NCI-H345 (cell line): ENCODE measurements at places on chromosomes 4 and X.
A peak's percentile ranks its signal among the peaks of the same experiment; 100 is the strongest.

GRCh38 chr4:20901851-20902250 is 201.6 kb downstream of the PACRGL start:
- DNase-seq = no peak

DNA sequence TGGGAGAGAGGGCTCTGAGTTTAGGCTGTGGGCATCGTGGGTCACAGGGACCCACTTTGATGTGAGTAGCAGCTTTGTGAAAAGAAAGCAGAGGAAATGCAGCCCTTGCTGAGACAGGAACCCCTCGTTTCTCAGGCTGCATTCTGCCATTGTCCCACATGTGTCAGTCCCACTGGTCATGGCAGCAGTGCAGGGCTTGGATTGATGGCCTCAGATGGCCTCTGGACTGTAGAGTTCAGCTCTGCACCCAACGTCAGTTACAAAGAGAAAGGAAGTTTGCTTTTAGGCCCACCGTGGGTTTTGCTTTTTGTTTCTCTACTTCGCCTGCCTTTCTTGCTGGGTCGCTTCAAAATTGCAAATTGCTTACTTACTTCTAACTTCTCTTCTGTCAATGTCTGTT is 248.3 kb upstream of the KLF3 start:
- DNase-seq = no peak

GRCh38 chrX:133771086-133771646 is 214.2 kb downstream of the GPC3 start:
- peak; percentile 40 for DNase-seq

DNA sequence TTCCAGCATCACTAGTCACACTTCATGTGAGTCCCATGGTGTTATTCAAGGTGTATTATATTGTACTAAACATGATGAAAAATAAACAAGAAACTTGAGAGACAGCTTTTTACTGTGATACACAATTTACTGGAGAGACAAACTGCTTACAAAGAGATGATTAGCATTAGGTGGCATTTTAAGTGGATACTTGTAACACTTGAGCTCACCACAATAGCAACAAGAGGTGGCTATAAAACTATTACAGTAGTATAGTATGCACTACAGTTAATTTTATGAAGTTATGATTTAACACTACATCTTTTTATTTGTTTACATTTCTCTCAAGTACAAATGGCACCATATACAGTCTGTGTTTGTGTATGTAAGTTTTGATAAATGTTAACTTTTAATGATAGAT is 246.6 kb downstream of the PARM1 start:
- DNase-seq = peak; percentile 40

DNA sequence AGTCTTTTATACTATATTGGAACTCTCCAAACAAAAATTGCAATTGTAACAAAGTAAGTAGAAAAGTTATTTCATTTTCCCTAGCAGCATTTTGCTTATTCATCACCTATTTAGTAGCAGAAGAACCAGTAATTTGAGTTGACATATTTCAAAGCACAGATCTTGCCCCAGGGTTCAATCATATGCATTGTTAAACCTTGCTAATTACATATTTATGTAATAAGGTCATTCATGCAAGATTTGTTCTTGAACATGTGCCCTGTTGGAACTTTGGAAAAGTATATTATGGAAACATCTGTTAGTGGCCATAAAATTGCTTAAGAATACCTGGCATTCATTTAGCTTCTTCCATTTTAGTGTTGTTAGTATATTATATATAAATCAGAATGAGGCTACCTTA is 191.7 kb downstream of the TLL1 start:
- no peak for DNase-seq

DNA sequence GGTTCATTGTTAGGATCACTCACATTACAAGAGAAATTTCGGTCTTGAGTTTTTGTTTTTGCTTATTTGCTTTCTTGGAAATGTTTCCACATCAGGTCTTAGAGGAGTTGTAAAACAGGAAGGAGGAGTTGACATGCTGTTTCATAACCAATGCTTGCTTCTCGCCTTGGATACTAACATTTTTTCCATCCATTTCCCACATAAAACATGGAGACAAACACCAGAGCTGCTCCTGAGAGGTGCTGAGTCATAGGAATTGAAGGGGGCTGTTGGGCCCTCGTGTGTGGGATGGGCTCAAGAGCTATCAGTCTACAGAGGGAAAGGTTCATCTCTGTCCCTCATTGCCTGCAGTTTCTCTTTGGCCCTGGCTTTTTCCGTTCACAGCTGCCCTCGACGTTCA is 29.9 kb downstream of the TBL1X start:
- no peak for DNase-seq

- no peak for DNase-seq
These were observed 150.2 kb upstream of the HAND2 start for GRCh38 chr4:173680278-173680677.

- DNase-seq = no peak
These were observed 38.9 kb upstream of the SULT1B1 start for GRCh38 chr4:69799337-69799736.

GRCh38 chr4:138114434-138114833 is 127.7 kb downstream of the SLC7A11 start:
- no peak for DNase-seq

DNA sequence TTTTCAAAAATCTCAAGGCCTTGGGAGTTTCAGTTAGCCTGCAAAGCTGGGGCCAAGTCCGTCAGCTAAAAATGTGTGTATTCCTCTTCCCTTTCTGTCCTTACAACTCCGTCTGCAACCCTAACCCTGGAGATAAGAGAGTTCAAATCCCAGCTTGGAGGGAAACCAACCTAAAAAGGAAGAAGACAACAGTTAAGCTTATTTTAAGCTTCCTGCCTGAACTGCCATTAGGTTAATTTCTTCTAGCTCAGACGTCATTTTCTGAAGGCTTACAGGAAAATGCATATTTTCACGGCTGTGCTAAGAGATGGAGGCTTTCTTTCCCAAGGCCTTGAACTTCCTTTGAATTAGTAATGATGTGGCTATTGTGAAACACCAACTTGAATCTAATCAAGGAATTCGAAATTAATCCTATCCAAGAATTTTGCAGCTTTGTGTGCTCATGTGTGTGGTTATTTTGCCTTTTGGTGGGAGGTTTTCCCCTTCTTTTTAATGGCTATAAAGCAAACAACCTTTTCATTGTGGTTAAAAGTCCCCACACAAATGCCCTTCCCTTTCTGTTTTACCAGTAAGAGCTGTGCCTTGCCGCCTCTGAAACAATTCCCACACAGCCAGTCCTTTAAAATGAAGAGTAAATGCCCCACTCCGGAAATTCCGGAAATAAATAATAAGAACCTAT is 103.5 kb downstream of the IRF2 start:
- no peak for DNase-seq

DNA sequence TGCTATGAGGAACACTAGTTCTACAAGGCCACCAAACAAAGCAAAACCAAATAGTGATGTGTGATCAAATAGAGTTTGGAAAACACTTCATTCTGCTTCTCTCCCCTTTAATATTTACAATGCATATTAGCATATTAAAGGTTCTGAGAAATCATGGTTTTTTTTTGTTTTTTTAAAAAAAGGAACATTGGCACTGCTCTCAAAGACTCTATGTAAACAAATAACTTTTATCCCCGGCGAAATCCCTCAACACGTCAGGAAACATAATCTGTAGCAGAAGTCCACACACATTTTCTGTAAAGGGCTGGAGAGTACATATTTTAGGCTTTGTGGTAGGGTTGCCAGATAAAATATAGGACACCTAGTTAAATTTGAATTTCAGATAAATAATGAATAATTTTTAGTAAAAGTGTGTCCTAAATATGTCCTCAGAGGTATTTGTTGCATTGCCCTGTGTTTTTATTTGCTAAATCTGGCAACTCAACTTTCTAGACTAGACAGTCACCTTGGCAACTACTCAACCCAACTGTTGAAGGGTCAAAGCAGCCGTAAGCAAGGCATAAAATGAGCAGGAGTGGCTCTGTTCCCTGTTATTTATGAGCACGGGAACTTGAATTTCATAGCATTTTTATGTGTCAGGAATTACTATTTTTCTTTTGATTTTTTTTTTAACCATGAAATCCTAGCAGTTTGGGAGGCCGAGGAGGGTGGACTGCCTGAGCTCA is 8.6 kb downstream of the SPATA4 start:
- DNase-seq = no peak

GRCh38 chr4:17523662-17524061 is 8.7 kb downstream of the CLRN2 start:
- DNase-seq = no peak

- DNase-seq = no peak
These were observed 107.1 kb downstream of the FAM193A start for GRCh38 chr4:2643555-2643954.

GRCh38 chr4:85701861-85702321 is 226.9 kb downstream of the ARHGAP24 start:
- DNase-seq = no peak

- peak; percentile 33 for DNase-seq
These were observed 43.9 kb downstream of the CLNK start for GRCh38 chr4:10640561-10641201.

DNA sequence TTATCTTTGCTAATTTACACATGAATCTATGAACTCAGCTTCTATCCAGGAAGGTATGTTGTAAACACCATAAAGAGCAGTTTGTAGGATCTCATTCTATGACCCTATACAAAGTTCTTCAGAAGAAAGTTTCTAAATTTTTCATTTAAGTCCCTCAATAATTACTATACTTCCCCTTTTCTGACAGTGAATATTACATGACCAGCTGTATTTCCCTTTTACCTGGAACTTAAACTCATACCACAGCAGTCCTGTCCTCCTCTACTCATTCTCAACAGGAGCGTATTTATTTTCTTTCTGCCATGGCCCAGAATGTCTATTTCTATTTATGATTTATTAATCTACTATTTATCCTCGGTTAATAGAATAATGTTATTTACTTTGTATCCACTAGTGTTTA is 15.8 kb downstream of the RASGEF1B start:
- DNase-seq = no peak

DNA sequence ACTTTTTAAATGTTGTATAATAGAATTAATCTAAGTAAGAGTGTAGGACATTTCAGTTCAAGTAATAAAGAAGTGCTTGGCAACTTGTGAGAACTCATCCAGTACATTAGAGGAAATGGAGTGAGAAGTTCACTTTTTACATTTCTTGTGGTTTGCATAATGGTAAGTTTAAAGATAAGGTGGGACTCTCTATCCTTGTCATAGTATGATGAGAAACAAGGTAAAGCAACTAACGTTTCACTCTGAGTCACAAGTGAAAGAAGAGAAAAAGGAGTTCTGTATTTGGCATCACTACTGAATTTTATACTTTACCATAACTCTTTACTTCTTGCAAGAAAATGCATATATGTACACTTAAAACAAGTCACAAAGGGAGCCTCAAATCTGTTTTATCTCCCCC is 219.4 kb downstream of the SLC4A4 start:
- DNase-seq = no peak

GRCh38 chr4:2400841-2401609 is 17.4 kb downstream of the ZFYVE28 start:
- DNase-seq = no peak

DNA sequence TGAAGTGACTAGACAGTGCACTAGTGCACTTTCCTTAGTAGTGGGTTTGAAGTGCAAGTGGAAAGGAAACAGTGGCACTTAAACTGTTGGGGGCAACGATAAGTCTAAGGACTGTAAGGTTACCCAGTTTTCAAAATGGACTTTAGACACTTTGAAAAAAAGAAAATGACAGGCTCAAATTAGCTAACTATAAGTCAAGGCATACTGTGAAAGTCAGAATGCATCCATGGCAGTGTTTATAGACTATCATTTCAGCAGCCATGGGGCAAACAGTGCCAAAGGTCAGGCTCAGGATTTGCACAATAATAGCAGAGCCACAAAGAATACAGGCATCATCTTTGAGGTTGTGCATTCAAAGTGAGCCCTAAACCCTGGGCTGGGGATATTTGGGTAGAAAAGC is 104.4 kb downstream of the CXCL13 start:
- no peak for DNase-seq

GRCh38 chrX:32987142-32987541 is 224.2 kb downstream of the DMD start:
- no peak for DNase-seq

DNA sequence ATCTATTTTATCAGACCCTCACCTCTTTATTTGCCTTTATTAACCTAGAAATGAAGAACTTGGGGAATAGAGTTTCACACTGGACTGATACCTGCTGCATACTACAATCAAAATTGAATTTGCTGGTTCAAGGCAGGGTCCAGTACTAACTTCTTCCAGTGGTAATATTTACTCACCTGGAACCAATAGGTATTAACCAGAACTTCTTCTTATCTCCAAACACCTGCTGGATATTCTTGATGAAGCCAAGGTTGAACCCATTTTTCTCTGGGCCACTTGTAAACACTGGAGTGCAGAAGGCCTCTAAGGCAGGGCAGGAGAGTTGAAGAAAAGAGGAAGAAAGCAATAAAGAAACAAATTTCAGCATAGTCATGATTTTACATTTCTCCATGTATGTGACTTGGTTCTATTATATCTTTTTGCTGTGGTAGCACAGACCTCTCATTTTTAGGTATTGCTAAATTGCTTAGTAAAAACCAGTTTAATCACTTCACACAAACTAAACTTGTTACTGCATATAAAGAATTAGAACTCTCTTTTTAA is 101.1 kb downstream of the ZDHHC15 start:
- no peak for DNase-seq

DNA sequence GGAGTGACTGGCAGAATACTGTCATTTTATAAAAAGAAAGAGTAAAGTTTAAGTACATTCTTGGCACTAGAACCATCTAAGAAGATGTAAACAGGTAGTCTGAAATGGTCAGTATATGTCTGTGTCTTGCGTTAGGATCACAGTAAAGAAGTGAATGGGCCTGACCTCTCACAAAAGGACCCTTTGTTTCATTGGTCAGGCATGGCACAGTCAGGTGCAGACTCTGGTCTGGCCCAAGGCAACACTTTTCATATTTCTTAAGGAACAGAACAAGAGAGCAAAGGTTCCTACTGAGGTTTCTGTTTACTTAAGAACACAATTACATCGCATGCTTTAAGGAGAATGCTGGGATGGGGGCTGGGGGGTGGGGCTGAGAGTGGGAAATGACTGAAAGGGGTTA is 48.1 kb downstream of the RPGR start:
- no peak for DNase-seq

GRCh38 chr4:82785611-82786400 is 12.8 kb downstream of the SCD5 start:
- DNase-seq = no peak

DNA sequence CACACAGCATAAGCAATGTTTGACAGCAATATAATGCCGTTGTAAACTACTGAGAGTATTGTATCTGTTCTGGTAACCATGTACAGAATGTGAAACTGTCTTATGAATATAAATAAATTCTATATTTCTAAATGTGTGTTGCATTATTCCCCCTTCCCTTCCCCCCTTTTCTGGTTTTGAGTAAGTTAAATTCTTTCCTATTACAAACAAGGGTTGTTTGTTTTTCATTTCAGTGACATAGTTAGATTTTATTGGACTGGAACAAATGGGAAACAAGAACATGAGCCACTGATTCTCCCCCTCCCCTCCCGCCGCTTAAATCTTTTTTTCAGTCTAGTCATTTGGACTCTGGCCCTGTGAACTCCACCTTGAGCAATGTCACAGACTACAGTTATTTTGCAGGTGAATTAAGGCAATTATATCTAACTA is 69.8 kb downstream of the GPAT3 start:
- no peak for DNase-seq

- no peak for DNase-seq
These were observed 162.4 kb downstream of the ASB9 start for GRCh38 chrX:15107367-15107988.
